ENCODE measurements at places on chromosomes 1 and 21.

DNA sequence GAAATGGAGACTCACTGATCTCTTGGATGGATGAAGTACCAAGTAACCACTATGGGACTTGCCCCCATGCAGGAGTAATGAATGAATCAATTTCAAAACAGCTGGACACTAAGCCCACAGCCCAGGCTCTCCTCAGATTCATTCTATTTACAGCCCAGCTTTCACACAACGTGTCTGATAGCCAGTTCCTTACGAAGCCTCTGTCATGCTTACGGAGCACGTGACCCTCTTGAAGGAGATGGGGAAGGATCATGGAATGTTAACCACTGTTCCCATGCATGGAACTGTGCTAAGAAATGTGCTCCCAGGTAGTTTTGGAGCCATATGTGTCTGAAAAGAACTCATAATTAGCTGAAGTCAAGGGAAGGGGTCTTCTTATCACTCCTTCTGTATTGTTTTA is 124.1 kb downstream of the KIF26B start:
- no peak for DNase-seq

GRCh38 chr1:26469558-26469957 is 2.7 kb upstream of the HMGN2 start:
- no peak for DNase-seq

GRCh38 chr1:208156310-208156709 is 87.9 kb downstream of the PLXNA2 start:
- DNase-seq = no peak

DNA sequence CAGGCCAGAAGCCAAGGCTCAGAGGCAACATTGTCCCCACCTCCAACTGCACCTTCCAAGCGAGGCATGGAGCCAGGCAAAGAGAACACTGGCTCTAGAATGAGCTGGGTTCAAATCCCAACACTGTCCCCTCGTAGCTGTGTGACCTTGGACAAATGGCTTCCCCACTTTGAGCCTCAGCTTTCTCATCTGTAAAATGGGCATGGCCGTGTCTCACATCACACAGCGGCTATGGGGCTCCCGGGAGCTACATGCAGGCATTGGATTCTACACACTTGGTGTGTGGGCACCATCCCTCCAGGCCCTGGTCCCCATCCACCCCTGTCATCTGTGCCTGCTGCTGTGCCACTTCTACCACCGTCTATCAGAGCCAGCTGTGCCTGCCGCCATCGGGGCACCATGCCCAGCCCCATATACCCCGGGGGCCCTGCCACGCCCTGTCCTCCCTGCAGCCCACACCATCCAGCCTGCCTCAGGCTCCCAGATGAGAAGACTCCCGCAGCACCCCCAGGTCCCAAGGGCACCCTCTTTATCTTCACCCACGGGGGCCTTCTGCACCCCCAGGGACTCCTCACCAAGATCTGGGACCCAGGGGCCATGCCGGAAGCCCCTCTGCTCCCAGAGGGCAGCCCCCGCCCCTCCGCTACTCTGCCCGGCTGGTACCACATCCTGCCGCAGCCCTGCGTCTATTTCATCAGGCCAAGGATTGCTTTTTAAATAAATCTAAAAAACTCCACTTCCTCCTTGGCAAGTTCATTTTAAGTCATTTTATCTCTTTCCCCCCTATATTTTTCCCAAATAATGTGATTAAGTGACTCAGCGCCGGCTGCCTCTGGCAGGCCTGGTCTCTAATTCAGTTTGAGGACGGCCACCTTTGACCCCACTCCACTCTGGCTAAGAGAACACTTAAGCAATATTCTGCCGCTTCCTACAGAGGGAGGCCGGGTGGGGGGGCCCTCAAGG is 107.8 kb upstream of the TARDBP start:
- DNase-seq = no peak

DNA sequence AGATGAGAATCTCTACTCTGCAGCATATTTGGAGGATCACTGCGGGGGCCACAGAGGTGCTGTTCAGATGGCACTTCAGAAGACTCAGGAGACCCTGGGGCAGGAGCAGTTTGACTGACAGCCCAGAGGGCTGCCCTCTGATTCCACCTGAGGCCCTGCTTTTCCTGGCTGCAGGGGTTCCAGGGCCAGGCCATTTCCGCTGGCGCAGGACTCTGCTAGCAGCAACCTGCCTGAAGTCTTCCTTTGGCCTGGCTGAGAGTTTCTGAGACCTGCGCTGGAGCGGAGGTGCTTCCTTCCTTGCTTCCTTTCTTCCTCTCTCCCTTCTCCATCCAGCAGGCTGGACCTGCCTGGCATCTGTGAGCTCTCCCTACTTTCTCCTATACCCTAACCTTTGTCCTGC is 11.8 kb downstream of the PCSK9 start:
- peak; percentile 29 for DNase-seq
